Stimulated activated CD8-positive, alpha-beta memory T cell treated with anti-CD3 and anti-CD28 coated beads, Interleukin-12 subunit alpha, Interleukin-12 subunit beta, amount 100 ng/mL, for 1 hour (primary cell): ENCODE measurements at places on chromosomes 6 and 20.

DNA sequence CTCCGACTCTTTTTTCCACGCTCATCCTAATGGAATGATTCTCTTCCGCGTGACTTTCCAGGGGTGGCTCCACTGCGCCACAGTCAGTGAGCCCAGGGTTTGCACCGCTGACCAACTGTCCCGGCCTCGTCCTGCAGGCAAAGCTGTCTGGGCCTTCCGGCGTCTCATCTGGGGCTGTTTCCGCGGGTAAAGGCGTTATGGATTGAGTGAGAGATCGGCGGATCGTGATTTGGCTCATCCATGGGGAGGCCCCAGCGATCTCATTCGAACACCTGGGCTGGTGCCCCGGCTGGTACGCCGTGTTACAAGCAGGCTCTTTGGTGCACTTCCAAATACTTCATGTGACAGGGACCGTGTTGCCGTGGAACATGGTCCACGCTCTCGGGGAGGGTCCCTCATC lies 47.8 kb downstream of the KCNQ2 start:
- no peak for DNase-seq

DNA sequence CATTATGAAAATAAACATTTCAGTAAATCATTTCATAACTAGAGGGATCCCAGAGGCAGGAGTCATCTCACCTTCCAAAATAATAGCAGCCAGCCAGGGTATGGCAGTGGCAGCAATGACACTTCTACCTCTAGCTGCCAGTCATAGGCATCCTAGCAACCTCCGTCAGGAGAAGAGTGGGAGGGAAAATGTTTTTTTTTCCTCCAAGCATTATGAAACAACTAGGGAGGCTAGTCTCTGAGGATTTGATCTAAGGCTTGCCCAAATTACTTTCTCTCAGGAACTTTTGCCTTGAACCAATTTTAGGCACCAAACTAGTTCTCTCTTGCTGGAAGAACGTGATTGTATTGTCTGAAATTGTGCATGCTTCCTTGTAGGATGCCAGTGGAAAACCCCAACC lies 208.7 kb upstream of the PREP start:
- no peak for DNase-seq

- DNase-seq = no peak
These were observed 3.2 kb upstream of the DEF6 start for GRCh38 chr6:35294308-35294945.

DNA sequence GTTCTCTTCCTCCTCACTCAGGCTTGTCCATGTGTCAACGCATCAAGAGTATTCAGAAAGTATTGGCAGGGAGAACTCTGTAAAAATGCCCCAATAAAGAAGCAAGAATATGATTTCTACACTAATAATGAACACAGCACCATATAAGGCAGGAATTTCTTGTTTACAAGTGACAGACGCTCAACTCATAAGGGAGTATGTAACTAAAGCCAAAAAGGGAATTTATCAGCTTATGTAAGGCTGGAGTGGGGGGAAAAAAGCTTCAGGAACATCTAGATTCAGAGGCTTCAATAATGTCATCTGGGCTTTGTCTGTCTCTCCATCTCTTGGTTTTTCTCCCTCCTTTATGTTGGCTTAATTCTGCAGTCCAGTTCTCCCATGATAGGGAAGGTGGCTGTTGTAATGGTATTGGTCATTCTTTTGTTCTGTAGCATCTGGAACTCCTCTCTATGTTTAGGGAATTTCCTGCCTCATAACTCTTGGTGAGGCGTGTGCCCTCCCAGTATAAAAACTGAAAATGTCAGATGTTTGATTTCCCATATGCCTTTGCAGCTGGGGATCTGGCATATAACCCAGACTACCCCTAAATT lies 125.1 kb upstream of the COL21A1 start:
- no peak for DNase-seq

- DNase-seq = no peak
These were observed 18.1 kb upstream of the CALHM6 start for GRCh38 chr6:116443105-116443504.

- no peak for DNase-seq
These were observed 58.5 kb downstream of the DLL1 start for GRCh38 chr6:170232186-170233002.
